Femur (tissue), 1 donor: ENCODE measurements at places on chromosomes 5 and 9.

GRCh38 chr5:154568589-154568988 is 90.6 kb upstream of the HAND1 start:
- DNase-seq: no peak

GRCh38 chr5:23631302-23632045 is 124.1 kb downstream of the PRDM9 start:
- peak; percentile 60 for DNase-seq

DNA sequence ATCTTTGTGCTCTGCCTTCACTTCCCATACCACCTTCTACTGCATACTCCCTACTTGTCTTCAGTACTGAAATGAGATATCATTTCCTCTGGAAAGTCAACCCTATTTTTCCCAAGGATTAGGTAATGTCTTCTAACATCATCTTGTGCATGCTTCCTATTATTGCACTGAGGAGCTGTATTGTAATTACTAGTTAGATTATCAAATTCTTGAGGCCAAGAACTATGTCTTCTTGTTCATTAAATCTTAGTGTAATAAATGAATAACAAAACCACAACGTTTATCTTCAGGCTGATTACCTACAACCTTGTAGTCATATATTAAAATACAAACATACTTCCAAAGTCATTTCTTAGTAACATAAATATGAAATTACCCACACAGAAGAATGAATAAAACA is 87.9 kb upstream of the POU5F2 start:
- no peak for DNase-seq

DNA sequence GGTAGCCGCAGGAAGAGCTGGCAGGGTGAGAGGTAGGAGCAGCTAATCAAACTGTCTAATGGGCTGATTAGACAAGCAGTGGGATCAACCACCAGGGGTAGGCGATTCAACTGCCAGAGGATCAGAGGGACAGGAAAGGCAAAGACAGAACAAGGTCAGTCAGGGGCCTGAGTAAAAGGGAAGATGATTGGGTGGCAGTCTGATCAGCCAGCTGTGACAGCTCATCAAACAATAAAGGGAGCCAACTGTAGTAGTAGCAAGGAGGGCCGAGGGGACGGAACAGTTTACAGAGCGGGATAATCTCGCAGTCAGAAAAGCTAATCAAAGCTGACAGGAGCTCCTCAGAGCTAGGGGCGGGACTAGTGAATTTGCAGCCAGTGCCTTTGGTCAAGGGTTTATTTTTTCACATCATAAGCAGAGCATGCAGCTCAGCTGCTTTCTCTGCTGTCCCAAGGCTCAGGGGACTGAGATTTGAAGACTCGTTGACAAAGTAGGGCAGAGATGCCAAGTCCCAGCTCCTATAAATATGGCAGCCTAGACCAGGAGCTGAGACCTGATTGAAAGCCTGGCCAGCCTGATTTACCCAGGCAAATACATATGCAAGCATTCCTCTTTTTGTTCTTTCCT is 418.2 kb downstream of the GABRG2 start:
- DNase-seq: no peak

GRCh38 chr5:83955916-83956315 is 235.3 kb upstream of the HAPLN1 start:
- DNase-seq: no peak

GRCh38 chr5:59592101-59592500 is 301.4 kb downstream of the PDE4D start:
- DNase-seq: no peak
